Caco-2 (cell line): ENCODE measurements at places on chromosomes 11 and 22.

GRCh38 chr11:74592063-74592440 lies 330 bp upstream of the POLD3 start:
- no peak for DNase-seq

DNA sequence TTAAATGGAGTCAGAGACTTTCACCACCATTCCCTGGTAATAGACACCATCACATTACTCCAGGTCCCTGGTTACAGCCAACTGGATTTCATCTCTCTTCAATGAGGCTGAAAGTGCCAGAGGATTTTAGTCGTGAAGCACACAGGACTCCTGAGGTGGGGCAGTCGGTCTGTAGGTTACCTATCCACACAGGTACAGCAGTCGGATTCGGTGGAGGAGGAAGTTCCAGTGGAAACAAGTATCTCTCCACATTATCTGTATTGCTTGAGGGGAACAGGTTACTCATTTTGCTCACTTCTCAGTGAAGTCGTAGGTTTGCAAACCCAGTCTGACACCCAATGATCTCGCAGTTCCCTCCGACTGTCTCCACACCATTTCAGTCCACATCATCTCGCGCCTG lies 82.3 kb upstream of the TMEM45B start:
- no peak for DNase-seq

DNA sequence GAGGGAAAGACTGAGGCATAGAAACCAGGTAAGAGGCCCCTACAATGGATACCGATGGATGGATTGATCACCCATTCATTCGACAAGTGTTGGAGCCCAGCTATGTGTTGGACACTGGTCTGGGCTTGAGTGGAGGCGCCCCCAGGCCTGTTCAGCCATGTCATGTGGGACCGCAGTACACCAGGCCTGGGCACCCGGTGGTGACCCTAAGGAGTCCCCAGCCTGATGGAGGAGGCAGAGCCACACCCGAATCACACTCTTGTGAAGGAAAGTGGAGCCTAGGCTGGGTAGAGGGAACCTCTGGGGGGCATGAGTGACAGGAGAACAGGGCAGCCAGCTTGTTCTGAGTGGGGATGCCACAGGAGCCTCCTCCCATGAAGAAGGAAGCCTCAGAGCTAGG lies 10.2 kb downstream of the CACNA1I start:
- DNase-seq: no peak

DNA sequence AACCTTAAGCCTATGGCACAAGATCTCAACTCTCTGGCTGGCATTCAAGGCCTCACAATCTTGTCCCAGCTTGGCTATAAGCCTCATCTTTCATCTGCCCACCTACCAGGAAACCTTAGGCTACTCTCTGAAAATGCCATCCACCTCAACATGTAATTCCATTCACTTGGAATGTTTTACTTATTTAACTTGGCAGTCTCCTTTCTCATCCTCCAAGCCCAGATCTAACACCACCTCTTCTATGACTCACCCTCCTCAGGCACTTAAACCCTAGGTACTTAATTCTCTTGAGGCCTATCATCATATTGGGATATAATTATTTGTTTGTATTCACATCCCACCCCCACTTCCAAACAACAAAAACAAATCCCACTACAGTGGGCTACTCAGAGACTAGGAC lies 15.0 kb downstream of the POGLUT3 start:
- DNase-seq: no peak

GRCh38 chr22:23527971-23528740 lies 51.9 kb downstream of the IGLL1 start:
- DNase-seq: no peak

DNA sequence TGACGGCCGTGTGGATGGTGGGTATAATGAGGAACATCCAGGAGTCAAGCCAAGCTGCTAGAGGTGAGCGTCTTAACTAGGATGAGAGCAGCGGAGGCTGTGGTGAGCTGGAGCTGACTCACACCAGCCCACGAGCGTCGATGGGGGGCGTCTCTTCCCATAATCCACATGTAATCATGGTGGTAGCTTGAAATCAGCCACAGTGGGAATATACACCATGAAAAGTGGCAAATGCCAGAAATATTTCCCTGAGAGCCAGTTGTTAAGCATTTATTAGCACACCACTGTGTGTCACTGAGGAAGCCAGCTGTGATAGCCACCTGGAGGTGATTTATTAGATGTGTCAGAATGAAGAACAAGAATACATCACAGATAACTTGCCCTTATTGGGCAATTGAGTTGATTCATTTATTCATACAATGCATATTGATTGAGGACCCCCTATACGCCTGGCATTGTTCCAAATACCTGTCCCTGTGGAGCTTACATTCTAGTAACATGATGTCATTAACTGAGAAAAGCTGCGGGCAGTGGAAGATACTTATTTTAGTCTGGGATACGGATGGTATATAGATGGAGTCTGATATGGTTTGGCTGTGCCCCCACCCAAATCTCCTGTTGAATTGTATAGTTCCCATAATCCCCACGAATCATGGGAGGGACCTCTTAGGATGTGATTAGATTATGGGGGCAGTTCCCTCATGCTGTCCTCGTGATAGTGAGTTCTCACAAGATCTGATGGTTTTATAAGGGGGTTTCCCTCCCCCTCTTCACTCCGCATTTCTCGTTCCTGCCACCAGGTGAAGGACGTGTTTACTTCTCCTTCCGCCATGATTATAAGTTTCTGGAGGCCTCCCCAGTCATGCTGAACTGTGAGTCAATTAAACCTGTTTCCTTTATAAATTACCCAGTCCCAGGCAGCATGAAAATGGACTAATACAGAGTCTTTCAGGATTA lies 473.4 kb downstream of the METTL15 start:
- DNase-seq: no peak

DNA sequence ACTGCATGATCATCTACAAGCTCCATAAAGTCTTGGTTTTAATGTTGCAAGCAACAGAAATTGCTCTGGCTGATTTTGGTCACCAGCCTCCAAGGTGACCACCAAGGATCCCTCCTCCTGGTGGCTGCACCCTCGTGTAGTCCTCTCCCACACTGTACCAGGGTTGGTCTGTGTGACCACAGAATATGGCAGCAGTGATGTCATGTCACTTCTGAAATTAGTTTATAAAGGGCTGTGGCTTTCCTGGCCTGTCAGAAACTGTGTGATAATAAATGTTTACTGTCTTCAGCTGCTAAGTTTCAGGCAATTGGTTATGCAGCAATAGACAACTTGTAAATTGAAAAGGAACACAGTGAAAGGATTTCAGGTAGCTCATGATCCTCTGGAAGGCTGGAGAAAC lies 5.3 kb upstream of the PRDM11 start:
- no peak for DNase-seq

GRCh38 chr22:43474161-43475101 lies 62.6 kb downstream of the MPPED1 start:
- no peak for DNase-seq

DNA sequence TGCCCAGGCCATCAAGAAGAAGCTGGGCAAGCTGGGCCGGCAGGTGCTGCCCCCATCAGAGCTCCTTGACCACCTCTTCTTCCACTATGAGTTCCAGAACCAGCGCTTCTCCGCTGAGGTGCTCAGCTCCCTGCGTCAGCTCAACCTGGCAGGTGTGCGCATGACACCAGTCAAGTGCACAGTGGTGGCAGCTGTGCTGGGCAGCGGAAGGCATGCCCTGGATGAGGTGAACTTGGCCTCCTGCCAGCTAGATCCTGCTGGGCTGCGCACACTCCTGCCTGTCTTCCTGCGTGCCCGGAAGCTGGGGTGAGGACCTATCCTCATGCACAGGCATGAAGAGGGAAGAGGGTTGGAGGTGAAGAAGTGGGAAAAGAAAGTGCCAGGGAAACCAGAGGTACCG lies 5.3 kb upstream of the NHERF4 start:
- no peak for DNase-seq

GRCh38 chr22:46792061-46792796 lies 29.8 kb downstream of the TBC1D22A start:
- no peak for DNase-seq

DNA sequence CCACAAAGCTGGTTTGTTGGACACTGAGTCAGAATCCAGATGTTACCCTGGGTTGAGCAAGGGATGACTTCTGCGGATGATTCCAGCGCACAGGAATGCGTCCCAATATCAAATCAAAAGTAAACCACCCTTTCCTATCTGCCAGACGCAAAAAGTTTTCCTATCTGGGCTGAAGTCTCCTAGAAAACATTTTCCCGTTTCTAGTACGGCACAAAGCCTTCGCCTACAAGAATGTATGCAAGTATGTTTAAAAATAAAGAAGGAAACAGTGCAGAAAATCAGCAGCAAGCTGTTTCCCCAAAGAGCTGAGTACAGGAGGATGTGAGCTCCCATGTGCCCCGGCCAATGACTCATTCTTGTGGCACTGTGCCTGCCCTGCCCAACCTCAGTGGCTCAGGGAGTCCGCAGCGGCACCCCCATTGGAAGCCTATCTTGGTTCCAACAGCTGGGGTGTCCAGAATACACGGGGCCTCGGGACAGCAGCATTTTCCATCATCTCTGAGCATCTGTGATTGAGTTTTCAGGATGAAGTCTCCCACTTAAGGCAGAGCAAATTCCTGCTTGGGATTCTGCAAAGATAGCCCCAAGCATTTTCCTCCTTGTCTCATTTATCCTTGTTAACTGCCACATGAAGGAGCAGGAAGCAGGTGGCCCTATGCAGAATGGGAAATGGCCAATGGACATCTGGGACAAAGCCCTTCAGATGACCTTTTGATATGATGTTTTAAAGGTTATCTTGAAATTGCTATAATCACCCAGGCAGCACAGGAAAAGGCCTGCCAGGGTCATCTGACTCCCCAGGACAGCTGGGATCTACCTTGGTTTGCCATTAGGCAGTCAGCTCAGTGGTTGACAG lies 17.5 kb downstream of the KCNJ5 start:
- DNase-seq: no peak

DNA sequence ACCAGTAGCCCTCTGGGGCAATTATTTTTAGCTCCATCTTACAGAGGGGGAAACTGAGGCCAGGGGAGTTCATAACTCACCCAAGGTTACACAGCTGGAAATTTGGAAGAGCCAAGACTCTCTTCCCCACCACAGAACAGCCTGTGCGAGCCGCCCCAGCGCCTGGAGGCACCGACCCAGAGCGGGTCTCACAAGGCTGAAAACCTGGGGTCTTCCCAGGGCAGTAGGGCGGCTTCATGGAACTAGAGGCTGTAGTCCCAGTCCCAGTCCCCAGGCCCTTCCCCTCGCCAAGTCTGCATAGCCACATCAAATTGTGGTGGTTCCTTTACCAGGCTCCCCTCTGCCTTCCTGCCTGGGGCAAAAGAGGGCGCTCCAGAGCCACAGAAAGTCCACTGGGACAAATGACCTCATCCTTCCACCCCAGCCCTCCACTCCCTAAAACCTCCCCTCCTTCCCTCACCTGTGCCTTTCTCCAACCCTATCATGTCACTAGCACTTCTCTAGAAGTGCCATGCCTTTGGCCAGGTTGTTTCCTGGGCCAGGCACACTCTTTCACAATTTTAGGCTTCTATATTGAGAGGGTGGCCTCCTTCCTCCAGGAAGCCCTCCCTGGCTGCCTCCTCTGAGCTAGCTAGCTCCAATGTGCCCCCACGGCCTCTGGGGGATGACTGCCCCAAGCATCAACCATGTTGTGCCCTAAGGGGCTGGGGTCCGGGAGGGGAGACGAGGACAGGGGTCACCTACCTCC lies 15.2 kb upstream of the CDC42EP1 start:
- peak; percentile 83 for DNase-seq

DNA sequence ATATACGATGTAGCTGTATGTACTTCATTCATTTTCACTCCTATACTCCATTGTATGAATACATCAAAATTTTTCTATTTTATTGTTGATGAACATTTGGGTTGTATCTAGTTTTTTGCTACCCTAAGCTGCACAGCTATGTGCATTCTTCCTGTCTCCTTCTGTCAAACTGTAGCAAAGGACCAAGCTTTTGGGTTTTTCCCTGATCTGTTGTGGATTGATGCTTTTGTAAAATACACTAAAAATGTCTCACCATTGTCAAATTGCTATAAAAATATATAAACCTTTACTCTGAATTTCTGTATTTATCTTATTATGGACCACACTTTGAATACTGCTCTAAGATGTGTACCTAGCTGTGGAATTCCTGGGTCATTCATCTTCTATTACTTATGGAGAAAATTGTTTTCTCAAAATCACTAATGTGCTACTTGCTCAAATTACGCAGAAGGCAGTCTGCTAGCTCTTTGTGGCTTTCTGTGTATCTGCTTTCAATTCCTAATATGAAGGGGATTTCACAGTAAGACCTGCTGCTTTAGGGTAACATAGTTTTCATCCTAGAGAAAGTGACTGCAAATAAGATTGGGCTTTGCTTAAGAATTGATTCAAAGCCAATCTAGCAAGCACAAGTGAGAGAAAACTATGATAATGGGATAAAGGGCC lies 123.4 kb downstream of the CYP2R1 start:
- no peak for DNase-seq

DNA sequence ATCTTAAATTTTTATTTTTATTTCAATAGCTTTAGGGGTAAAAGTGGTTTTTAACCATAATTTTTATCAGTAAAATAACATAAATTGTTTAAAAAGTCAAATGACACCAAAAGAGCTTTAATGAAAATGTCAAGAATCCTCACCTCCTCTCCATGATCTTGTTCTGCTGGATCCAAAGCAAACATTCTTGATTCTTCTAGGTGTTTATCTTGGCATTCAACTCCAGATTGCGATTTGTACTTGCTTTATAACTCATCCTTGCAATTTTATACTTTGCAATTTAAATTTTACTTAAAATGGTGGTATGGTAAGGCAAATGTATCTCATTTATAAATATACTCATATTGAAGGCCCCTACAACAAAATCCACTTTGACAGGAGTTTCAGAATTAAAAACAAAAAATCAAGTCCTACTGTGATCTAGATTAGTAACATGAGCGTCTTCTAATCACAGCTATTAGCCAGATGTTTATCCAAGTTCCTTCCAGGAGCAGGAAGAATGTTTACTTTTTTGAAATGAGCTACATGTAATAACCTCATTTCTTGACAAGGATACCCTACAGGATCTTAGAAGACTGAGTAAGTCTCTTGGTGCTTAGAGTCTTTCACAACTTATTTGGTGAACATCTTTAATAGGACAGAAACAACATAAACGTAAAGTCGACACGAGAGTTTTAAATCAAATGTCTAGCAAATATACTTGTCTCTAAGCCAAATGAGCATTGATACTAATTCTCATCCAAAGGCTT lies 72.4 kb upstream of the CARD18 start:
- DNase-seq: no peak

GRCh38 chr22:46269564-46269963 lies 1.8 kb downstream of the TTC38 start:
- DNase-seq: no peak

GRCh38 chr11:71321433-71322191 lies 69.2 kb upstream of the SHANK2 start:
- no peak for DNase-seq
